ENCODE measurements at places on chromosomes 1 and 21.

DNA sequence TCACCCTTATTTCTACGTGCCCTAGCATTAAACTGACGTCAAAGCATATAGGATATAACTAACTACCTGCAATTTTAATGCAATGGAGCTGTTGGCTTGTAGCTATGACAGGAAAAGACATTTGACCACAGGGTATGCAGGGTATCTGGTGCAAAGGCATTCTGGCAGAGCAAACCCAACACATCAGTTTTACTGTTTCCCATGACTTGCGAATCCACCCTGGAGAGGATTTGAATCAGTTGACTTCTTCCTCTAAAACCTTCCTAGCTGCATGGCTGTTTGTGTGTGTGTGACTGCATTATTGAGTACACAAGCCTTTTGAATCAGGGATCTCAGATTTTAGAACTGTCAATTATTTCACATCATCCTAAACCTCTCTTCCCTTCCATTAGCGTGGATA is 41.7 kb upstream of the SYT14 start:
- no peak for DNase-seq

DNA sequence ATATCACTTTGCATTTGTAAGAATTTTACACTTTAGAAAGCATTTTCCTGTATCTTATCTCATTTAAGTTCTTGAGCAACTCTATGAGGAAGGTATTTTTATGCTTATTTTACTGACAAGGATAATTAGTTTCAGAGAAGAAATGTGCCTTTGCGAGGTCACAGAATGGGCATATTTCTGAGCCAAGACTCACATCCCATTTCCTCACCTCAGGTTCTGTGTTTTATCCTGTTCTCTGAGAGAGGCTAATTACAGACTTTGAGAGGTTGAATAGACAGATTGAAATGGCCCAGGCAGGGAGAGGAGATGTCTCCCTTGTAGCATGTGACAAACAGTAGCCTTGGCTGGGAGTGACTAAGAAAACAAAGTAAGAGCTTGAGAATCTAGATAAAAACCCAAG is 39.1 kb upstream of the ZC3H11B start:
- no peak for DNase-seq

GRCh38 chr1:54604572-54605370 is 18.6 kb downstream of the FAM151A start:
- DNase-seq: peak; percentile 5

DNA sequence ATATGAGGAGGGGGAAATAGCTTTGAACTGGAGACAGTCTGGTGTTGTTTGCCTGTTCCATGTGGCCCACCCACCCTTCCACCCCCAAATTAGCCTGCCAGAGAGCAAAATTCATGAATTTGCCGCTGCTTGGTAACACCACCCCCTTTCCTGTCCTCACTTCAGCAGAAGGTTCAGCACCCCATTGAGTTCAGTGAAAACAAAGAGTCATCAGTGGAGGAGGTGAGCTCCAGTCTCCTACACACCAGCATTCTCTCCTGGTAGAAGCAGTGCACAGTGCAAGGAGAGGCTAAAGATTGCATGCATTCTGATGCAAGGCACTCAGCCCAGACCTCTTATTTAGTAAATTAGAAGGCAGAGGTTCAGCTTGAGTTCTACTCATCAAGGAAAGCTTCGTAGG is 99.7 kb upstream of the DYNLT5 start:
- DNase-seq: no peak

DNA sequence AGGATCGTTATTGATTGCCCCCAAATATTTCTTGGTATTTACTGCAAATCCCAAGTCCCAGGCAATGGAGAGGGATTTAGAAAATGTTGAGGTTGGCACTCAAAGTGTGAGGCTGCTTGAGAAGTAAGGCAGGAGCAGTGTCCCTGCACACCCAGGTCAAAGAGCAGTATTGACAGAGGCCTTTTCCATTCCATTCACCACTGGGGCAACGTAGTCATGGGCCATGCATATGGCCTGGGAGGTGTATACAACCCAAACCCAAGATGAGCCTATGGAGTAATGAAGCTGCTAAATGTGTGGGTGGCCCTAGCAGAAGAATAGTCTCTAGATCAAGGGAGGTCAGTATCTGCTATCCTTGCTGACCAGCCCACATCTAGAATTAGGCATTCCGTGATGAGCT is 245.6 kb downstream of the FOXD2 start:
- no peak for DNase-seq

DNA sequence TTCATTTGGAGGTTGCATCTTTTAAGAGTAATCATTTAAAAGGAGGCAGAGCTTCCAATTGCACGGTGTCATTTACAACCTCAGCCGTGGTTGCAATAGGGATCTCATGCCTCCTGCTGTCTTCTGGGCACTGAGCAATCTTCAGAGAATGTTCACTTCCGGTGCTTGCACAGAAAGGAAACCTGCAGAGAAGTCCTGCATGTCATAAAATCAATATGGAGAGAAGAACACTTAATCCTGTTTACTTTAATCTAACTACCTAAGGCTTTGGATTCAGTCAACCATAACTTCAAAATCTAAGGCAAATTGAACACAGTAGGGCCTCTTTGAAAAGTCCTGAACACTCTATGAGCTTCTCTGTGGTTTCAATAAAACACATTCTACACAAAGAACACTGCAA is 11.3 kb upstream of the MAP10 start:
- DNase-seq: no peak

DNA sequence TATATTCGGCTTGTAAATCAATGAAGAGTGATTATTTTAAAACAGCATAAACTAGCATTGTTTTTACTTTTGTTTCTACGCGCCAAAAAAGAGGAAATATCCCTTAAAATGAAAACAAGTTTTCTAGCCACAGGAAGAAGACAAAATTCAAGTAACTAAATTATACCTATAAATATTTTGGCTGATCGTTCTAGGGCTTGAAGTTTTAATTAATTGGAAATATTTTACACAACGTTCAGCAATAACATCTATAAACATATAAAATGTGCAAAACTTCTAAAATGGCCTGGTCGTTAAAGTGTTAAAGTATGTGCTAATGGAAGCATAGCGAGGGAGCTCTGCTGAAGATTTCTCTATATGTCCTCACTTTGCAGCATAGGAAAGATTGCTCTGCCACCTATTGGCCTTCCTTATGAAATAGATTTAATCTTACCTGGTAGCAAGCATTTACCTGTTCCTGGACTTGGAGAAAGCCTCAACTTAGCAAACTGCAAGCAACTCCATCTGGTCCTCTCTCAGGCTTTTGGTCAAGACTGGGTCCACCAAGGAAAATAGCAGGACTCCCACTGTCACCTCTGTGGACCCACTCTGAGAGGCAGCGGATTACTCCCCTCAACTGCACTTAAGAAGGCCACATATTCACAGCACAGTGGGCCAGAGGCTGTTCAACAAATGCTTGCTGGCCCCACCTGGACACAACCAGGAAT is 351.3 kb upstream of the RUNX1 start:
- DNase-seq: peak; percentile 14

GRCh38 chr1:245878585-245878984 is 628.5 kb downstream of the SMYD3 start:
- no peak for DNase-seq

DNA sequence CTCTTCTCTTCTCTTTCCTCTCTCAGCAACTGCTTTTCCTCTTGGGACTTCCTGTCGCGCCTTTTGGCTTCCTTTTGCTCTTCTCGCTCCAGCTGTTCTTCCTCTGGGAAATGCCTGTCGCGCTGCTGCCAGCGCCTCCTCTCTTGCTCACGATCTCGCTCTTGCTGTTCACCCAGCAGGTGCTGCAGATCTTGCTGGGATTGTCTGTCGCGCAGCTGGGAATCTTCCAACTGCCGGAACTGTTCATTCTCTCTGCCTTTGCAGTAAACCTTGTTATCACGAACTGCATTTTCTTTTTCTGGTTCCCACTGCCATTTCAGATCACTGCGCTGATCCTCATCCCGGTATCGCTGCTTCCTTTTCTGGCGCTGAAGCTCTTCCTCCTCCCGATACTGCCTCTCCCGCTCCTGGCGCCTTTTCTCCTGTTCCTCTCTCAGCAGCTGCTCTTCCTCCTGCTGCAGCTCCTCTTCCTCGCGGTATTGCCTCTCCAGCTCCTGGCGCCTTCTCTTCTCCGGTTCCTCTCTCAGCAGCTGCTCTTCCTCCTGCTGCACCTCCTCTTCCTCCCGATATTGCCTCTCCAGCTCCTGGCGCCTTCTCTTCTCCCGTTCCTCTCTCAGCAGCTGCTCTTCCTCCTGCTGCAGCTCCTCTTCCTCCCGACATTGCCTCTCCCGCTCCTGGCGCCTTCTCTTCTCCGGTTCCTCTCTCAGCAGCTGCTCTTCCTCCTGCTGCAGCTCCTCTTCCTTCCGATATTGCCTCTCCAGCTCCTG is 5.8 kb downstream of the TCHH start:
- DNase-seq: no peak

- no peak for DNase-seq
Observed at GRCh38 chr21:32886339-32886738, 114.8 kb upstream of the PAXBP1 start.

Data from activated gamma-delta T cell treated with anti-CD3 and anti-CD28 coated beads, Interleukin-2, amount 50 U/mL, for 16 hours (primary cell).